ENCODE measurements at places on chromosomes 11 and 22. TPM values are rescaled to one million over a fixed set of nuclear protein-coding genes. Genes with fewer than 3 reads are reported as not detected.

DNA sequence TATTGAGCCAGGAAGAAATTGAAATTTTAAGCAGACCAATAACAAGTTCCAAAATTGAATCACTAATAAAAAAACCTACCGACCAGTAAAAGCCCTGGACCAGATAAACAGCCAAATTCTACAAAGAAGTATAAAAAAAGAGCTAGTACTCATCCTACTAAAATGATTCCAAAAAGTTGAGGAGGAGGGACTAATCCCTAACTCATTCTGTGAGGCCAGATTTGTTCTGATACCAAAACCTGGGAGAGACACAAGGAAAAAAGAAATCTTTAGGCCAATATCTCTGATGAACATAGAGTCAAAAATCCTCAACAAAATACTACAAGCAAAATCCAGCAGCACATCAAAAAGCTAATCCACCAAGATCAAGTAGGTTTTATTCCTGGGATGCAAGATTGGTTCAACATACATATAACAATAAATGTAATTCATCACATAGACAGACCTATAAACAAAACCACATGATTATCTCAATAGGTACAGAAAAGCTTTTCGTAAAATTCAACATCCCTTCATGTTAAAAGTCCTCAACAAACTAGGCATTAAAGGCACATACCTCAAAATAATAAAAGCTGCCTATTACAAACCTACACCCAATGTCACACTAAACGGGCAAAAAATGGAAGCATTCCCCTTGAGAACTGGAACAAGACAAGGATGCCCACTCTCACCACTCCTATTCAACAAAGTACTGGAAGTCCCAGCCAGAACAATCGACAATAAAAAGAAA is 13.1 kb downstream of the OR52A5 start:
- DNase-seq, result no peak

GRCh38 chr22:46580940-46581537 is 39.1 kb upstream of the GRAMD4 start:
- no peak for DNase-seq

DNA sequence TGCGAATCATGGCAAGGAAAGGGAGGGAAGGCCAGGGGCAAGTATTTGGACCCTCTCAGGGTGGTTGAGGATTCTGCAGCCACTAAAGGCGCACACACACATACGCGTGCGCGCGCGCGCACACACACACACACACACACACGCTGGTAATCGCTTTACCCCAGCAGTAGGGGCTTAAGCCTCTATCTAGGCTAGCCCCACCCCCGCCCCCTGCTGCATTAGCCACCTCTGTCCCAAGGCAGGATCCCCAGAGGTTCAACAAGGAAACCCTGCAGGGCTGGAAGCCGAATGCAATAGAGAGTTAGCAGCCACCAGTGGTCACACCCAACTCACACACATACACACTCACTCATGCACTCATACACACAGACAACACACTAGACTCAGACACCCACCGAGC is 28.6 kb upstream of the ELFN2 start:
- DNase-seq, result no peak

DNA sequence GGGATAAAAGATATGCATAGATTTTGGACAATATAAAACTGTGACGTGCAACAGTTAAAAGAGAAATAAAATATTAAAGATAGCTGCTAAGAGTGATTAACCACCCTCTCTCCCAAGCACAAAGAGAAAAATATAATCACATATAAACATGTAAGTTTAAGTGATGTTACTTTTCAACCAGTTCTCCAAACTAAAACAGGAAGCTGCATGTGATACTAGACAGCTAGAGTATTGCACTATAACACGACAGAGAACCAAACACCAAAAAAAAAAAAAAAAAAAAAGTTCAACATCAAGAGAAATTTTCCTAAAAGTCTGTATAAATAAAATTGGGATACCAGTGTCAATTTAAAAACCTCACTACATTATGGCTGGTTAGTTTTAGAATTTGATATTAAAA is 79.1 kb downstream of the PICALM start:
- no peak for DNase-seq

GRCh38 chr11:44507896-44508445 is 57.5 kb upstream of the CD82 start:
- DNase-seq, result no peak

- DNase-seq, result no peak
These were observed 71.9 kb upstream of the GRAMD1B start for GRCh38 chr11:123357990-123358827.

DNA sequence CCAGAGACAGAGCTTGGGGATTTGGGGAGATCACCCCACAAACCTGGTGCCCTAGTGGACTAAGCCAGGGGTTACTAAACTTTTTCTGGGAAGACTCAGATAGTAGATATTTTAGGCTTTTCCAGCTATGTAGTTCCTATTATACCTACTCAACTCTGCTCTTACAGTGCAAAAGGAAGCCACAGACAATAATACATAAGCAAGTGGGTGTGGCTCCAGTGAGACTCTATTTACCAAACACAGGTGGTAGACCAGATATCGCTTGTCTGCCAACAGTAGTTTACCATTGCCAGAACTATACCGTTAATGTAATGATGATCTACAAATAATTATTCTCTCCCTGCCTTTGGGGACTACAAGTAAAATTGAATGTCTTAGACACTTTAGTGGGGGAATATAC is 6.9 kb downstream of the LDHC start:
- no peak for DNase-seq

GRCh38 chr11:120613264-120614226 is 102.0 kb downstream of the GRIK4 start:
- no peak for DNase-seq

DNA sequence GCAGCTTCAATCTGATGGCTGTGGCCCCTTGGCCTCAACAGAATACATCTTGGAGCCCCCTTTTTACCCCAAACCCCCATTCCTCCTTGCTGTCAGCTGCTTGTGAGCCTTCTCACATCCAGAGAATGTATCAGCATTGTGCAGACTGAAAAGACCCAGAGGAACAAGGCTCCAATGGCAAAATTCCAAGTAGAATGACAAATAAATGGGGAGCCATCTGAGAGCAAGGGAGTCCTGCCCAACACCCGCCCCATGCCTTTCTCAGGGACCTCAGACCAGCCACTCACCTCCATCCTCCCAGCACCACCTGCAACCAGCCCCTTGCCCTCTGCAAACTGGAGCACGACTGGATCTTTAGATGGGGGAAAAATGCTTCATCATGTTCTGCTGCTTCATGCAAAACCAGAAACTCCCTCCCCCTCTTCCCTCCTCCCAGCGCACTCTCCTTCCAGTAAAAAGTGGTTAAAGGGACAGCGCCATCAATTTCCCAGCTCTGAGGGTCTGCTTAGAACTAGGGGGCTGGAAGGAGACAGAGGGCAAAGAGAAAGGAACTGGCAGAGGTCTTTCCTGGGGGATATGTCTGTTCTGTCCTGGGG is 2.2 kb upstream of the NEFH start:
- DNase-seq, result no peak

- DNase-seq, result no peak
These were observed at the start of gene OR4P4 for GRCh38 chr11:55634813-55635212. Gene OR4P4, plus strand, starts transcription at chr11:55635113.

DNA sequence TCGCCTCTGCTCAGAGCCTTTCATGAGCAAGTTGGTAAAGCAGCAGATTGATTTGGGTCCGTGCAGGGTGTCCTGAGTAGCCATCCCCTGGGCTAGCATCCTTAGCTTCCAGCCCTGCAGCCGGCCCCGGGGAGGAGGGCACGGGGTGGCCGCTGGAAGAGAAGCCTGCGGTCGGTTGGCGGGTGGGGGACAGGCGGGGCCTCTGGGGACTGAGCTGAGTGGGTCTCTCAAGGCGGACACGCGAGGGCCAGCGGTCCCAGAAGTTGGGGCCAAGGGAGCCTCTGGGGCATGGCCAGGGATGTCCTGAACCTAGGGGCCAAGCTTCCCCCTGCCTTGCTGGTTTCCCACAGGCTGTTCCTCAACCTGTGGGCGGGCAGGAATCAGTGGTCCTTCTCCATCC is 143.0 kb downstream of the TBC1D22A start:
- DNase-seq, result no peak

GRCh38 chr11:390175-390574 is 3.8 kb upstream of the PKP3 start:
- DNase-seq, result no peak

DNA sequence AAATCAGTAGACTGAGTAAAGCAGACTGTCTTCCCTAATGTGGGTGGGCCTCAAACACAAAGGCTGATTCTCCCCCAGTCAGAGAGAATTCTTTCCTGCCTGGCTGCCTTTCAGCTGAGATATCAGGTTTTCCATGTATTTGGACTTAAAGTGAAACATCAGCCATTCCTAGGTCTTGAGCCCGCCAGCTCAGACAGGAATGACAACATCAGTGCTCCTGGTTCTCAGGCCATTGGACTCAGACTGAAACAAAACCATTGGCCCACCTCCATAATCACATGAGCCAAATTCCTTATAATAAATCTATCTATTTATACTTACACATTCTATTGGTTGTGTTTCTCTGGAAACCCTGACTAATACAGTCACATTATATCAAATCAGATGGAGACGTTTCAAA is 56.7 kb upstream of the CLPB start:
- DNase-seq, result no peak

- DNase-seq, result no peak
These were observed 4.4 kb downstream of the CYB5R2 start for GRCh38 chr11:7668911-7669310.

DNA sequence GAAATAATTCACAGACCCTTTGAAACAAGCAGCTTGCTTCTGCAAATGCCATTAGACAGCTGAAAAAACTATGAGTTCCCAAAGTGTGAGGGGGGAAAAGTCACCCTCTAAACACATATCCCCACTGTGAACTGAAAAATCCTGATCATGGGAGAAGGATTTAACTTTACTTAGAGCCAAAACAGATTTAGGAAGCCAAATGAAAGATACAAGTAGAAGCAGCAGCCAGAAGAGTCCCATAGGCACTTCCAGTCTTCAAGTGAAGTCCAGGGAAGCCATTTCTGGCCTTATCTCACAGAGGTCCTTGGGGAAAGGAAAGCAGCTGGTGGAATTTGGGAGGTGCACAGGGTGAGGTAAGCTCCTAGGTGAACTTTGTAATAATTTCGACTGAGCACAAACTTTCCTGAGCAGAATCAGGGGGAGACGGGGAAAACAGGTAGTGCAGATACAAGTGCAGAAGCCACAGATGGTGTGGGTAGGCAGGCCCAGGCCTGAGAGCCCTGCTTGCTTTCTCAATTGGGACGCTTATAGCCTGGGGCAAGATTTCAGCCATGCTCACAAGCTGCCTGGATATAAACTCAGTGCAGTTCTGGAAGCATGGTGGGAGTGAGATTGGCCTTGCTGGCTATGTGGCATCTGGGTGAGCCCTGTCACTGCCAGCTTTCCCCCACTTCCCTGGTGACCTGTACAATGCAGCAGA is 44.8 kb downstream of the GAS2 start:
- no peak for DNase-seq

GRCh38 chr11:33932721-33933120 is 40.8 kb upstream of the LMO2 start:
- DNase-seq, result no peak

- DNase-seq, result no peak
These were observed 177.8 kb upstream of the NARS2 start for GRCh38 chr11:78752494-78752893.

DNA sequence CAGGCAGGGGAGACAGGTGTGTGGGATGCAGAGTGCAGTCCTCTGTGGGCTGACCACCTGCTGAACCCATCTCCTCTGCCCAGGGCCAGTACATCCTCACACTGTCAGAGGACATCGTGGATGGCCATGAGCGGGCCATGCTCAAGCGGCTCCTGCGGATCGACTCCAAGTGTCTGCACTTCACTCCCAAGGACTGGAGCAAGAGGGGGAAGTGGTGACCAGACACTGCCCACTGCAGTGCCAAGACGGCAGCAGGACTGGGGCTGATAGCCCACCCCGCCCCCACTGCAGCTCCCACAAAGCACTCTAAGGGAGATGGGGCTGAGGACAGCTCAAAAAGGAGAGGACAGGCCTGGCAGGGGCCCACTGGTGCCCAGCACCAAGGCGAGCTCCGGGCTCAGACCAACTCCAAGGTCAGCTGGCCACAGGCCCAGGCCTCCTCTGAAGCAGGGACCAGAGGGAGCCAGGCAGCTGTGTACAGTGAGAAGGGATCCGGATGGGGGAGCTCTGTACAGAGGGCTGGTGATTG is 1.6 kb downstream of the RNASEH2C start:
- no peak for DNase-seq

DNA sequence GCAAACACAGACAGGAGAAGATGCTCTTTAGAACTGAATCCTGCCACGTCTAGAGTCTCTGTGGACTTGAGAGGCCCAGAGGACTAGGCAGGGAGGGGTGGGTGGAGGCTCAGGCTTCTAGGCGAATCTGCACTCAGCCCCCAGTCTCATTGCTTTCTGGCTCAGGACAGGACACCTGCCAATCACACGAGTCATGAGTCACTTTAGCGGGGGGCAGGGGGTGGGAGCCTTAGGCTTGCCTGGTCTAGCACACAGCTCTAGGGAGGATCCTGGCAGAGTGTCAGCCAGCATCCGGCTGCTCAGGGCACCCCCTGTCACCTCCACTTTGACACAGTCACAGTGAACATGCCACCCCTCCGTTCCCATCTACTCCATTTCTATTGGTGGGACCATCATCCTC is 167.7 kb downstream of the CEP164 start:
- no peak for DNase-seq

- no peak for DNase-seq
These were observed 1241.5 kb downstream of the BRD1 start for GRCh38 chr22:48585916-48586798.

PANX2 gene
- 2.0 TPM for total RNA-seq

MCAM gene
- 11.4 TPM for total RNA-seq

CCDC73 gene
- not detected for total RNA-seq

GGTLC3 gene
- total RNA-seq, result not detected

CD3G gene
- total RNA-seq, result not detected

RAB1B gene
- total RNA-seq, result 22.8 TPM

CST6 gene
- total RNA-seq, result not detected

TENM4 gene
- total RNA-seq, result 55.0 TPM

CEP126 gene
- total RNA-seq, result 10.6 TPM

CCDC157 gene
- total RNA-seq, result 5.3 TPM

RIBC2 gene
- 0.41 TPM for total RNA-seq
